ENCODE measurements at places on chromosomes 1 and 21. TPM values are rescaled to one million over a fixed set of nuclear protein-coding genes. Genes with fewer than 3 reads are reported as not detected.

GRCh38 chr1:29655945-29656850 lies 419.9 kb downstream of the PTPRU start:
- DNase-seq: no peak

DNA sequence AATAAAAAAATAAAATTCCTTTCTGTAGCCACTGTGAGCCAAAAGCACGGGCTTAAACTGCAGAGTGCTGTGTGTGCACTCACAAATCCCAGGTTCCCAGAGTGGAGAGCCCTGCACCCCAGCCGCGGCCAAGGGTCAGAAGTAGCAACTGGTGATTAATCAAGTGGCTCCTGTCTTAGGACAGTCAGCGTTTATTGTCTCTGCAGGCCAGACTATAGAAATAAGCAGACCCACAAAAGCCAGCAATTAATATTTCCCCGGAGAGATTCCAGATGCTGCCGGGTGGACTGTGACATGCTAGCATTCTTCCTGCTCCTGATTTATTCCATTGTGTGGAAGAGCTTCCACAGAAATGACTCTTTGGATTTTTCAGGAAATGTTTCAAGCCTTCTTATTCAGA lies 412.2 kb downstream of the KIF26B start:
- no peak for DNase-seq

DNA sequence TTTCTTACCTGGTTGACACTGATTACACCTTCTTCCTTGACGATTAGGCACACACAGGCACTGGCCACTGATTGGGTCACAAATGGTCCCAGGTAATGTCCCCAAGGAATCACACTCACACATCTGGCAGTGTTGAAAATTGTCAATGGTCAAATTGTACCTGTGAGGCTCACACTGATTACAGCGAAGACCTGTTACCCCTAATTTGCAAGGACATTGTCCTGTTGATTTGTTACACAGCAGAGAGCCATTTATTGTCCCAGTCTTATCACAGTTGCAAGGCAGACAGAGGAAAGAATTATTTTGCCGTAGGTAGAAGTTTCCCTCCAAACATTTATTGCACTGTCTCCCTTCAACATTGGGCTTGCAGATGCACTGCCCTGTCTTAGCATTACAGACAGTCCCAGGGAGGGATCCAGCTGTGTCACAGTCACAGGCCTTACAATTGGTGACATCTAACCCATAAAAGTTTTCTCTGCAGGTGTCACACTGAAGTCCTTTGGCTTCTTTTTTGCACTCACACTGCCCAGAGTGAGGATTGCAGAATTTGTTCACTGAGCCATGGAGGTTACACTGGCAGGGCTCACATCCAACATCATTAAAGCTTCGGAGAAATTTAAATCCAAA lies 176.6 kb downstream of the USH2A start:
- no peak for DNase-seq

GRCh38 chr1:59124166-59124565 lies 172.7 kb upstream of the FGGY start:
- peak; percentile 49 for DNase-seq

DNA sequence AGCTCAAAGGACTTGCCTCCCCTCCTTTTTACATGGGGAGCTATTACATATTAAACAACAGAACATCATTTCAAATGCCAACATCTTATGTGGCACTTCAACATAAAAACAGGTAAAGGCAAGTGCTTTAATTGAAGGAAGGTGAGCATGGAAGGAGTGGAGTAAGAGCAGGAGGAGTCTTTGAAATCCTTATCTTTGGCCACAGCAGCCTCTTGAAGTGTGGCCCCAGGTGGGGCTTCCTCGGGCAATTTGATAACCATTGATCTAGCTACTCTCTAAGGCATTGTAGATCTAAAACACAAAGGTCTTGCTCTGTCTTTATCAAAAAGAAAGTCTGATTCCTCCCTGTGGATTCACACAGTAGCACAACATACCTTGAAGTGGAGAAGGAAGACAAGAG lies 70.9 kb upstream of the PPP2R5A start:
- DNase-seq: no peak

GRCh38 chr21:33433425-33434114 lies 30.4 kb downstream of the IFNGR2 start:
- no peak for DNase-seq

GRCh38 chr1:41919131-41919530 lies 409 bp upstream of the HIVEP3 start:
- DNase-seq: no peak

DNA sequence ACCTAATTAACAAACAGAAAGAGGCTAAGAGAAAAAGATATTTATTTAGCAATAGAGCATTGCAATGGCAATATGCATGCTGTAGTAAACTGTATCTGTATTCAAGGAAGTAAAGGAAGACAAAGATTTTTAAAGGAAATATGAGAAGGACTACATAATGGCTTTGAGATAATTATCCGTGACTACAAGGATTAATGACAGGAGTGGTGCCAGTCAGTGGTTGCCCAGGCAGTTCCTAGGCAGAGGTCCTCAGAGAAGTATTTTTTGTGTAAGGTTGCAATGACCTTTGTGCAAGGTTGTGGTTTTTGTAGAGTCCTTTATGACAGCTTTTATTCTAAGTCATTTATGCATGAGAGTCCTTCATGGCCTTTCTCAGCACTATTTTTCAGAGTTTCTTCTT lies 711.1 kb upstream of the CHRM3 start:
- no peak for DNase-seq

Gene UBXN10
- 0.13 TPM for total RNA-seq

Gene WDTC1
- 16.5 TPM for total RNA-seq

Measured in bronchial epithelial cell (primary cell).